Testis (tissue), 5 donors: ENCODE measurements at places on chromosomes 5 and 9.

- DNase-seq: no peak
These were observed 26.4 kb downstream of the WHRN start for GRCh38 chr9:114478871-114479270.

DNA sequence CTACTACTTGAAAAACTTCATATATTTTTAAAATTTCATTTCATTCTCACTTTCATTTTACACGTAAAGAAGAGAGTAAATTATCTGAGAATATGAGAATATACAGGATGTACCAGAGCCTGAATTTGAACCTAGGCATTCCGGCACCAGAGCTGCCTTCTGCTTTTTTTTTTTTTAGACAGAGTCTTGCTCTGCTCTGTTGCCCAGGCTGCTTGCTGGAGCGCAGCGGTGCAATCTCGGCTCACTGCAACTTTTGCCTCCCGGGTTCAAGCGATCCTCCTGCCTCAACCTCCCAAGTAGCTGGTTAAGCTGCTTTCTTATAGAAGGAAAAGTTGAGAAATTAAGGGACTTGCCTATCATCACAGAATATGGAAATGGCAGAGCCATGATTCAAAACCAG, 540.1 kb downstream of the EBF1 start:
- DNase-seq: no peak

DNA sequence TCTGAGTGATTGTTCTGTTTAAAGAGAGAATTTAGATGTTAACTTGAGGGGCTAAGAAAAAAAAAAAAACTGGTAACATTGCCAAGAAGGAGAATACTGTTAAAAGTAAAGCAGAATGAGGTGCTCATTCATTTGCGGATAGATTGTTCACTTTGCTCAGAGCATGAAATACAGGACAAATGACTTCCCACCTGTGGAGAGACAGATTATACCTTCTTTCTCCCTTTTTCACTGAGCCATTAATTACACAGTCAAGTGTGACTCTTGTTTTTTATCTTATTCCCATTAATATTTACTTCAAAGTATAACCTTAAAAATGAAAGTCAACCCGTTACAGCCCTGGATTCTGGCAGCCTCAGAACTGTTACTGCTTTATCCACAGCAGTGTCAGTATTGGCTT, 264.5 kb downstream of the TAF11L14 start:
- DNase-seq: no peak

DNA sequence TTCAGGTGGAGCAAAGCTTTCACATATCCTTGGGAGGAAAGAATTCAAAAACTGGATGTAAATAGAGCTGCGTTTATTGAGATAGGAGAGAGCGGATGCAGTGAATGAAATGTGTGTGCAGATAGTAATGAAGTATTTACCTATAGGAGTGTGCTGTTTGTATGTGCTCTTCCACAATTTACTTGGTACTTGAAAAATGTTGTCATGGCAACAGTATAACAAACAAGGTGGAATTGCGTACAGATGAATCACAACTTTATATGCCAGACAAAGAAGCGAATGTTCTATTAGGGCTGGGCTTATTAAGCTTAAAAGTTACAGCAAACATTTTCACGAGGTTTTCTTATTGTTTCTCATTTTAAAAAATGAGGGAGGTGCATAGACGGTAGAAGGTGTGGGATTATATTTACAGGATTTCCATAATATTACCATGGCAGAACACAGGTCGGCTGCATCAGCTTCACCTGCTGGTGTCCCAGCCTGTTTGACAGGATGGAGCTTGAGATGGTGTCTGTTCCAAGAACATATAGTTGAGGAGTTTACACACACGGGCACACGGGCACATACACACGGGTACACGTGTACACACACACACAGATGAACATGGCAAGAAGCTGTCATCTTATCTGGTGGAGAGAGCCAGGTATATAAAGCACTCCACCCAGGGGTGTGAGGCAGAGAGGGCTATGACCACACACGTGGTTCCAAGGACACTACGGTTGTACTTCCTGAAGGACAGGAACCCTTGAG, 155.7 kb downstream of the RMI1 start:
- no peak for DNase-seq

GRCh38 chr9:3698531-3698930, 172.7 kb upstream of the RFX3 start:
- DNase-seq: no peak

DNA sequence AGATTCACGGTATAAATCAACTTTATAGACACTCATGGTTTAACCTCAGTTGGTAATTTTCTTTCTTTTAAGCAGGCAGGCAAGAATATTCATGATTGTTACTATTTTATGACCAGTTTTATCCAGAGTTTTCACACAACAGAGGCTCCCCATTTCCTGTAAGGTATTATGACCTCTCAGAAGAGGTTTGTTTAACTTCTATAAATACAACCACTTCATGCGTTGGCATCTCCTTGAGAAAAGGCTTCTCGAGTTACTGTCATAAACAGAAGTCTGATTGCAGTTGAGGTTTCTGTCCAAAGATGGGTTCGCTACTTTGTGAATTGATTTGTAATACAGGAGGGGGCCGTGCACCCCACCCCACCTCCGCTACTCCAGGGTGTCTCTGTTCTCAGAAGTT, 55.3 kb downstream of the ENTREP1 start:
- DNase-seq: no peak

DNA sequence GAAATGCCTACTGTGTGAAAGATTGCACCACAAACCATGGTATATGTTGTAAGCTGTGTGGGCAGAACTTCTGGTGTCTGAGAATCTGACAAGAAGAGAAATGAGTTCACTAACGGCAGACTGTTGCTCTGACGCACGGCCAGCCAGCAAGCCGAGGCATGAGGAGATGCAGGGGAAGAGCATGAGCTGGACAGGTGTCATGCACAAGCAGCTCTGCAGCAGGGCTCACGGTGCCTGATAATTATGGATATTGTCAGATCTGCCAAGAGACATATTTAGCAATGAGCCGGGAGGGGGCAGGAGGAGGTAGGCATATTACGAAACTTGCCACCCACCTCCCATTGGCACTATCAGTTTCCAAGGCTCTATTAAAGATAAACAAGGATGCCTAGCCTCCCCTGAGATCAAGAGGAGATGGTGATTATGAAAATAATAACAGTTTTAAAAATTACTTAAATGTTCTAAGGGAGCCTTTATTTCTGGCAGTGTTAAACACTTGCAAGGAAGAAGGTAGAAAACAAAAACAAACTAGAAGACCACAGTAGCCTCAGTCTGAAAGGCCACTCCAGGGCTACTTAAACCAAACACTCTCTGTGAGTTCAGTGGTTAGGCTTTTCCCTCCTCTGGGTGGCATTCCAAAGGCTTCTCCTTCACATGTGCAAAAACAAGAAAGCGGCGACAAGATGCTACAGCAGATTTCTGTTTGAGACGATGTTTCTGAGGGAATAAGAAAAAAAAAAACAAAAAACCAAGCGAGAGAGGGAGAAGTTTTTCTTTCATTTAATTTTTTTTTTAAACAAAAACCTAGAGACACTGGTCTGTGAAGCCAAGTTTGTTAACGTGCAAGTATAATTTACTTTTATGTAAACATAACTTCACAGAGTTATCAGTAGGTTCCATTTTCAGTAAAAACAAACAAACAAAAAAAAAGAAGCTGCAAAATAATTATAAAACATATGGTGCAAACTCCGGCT, 339.5 kb downstream of the BNC2 start:
- no peak for DNase-seq

- no peak for DNase-seq
These were observed 6.9 kb upstream of the TRMT10B start for GRCh38 chr9:37746448-37747270.

DNA sequence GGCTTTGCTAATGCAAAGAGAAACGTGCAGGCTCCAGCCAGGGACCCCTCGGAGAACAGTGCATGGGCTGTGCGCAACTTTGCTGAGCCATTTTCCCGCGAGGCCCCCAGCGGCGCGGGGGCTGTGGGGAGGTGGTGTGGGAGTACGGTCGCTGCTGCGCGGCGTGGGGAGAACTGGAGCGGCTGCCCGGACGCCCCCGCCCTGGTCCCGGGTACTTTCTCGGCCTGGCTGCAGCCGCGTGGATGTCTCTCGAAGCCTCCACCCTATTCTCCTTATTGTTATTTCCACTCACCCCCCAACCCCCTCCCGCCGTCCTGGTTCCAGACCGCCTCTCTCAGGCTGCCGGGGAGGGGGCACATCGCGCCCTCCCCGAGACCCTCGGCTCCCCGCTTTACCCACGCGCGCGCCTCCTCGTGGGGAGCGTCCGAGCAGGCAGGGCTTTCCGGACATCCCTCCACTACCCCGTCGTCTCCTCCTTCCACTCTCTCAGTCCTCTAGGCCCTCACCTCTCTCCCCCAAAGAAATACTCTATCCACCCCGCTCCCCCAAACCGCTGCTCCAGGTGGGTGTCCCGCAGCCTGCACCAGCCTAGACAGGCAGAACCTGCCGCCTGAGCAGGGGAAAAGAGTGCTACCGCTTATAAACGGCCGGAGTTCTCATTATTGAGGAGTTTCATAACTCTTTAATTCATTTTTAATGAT, 68.6 kb upstream of the TBCA start:
- DNase-seq: peak; percentile 19

DNA sequence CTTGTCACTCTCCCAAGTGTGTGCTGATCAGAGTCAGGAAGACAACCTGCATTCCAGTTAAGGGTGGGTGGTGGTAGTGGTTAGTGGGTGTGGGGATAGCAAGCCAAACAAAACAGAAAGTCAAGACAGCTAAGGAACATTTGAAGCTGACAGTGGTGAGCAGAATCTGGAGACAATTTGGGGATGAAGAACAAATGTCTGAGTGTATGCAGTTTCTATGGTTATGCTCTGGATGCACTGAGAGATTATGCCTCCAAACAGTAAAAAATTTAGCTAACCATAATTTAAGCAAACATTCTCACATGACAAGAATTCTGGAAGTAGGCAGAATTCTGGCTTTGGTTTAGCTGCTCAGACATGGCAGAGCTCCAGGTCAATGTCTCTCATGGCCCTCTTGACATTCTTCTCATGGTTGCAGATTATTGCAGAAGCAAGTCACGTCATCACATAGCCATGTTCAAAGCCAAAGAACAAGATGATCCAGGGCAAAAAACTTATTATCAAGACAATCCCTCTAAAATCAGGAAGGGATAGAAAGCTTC, 148.7 kb downstream of the LURAP1L start:
- no peak for DNase-seq

GRCh38 chr5:6178846-6179532, 199.4 kb downstream of the MED10 start:
- DNase-seq: no peak

- no peak for DNase-seq
These were observed 219.2 kb downstream of the TRPM3 start for GRCh38 chr9:70902171-70902570.
